ENCODE measurements at places on chromosomes 16 and 17.

- peak; percentile 52 for DNase-seq
Measured at GRCh38 chr16:12340151-12340733, 363.7 kb downstream of the SNX29 start.

GRCh38 chr16:78163772-78164670 is 64.6 kb downstream of the WWOX start:
- no peak for DNase-seq

- peak; percentile 13 for DNase-seq
Measured at GRCh38 chr17:28317966-28318758, 838 bp upstream of the TMEM97 start.

DNA sequence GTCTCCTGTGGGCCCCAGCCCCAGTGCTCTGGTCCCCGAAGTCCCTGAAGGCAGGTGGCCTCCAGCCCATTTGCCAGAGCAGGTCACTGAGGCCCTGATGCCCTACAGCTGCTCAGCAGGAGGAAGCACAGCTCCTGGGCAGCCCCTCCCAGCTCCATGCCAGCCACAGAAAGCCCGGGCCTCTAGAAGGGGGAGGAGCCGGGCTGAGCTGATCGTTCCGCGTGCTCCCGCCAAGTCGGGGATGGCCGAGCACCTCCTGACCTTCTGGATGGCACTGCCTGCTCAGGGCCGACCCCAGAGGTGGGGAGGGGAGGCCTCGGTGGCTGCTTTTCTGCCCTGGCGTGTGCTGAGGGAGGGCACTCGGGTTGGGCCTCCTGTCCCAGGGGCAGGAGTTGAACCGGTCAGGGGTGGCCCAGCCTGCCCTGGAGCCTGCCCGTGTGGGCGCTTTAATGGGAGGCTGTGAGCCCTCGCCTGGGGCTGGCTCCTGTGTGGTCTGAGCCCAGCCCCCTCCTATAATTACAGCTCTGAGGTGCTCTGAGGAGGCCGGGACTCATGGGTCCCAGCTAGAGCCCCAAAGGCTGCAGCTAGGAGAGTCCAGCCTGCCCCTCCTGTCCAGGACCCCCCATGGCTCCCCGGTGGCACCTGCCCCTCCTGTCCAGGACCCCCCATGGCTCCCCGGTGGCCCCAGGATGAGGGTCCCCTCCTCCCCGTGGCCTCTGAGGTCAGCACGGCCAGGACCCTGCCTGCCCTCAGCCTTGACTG is 29.7 kb downstream of the ZFPM1 start:
- DNase-seq: no peak

- no peak for DNase-seq
Measured at GRCh38 chr17:66387392-66387981, 85.1 kb downstream of the PRKCA start.

- DNase-seq: no peak
Measured at GRCh38 chr17:57355090-57355859, 99.0 kb downstream of the MSI2 start.

GRCh38 chr16:78298986-78299385 is 199.5 kb downstream of the WWOX start:
- no peak for DNase-seq

- DNase-seq: no peak
Measured at GRCh38 chr17:41420134-41420533, 4.3 kb downstream of the KRT37 start.

GRCh38 chr16:55672471-55672870 is 16.7 kb downstream of the SLC6A2 start:
- DNase-seq: no peak

DNA sequence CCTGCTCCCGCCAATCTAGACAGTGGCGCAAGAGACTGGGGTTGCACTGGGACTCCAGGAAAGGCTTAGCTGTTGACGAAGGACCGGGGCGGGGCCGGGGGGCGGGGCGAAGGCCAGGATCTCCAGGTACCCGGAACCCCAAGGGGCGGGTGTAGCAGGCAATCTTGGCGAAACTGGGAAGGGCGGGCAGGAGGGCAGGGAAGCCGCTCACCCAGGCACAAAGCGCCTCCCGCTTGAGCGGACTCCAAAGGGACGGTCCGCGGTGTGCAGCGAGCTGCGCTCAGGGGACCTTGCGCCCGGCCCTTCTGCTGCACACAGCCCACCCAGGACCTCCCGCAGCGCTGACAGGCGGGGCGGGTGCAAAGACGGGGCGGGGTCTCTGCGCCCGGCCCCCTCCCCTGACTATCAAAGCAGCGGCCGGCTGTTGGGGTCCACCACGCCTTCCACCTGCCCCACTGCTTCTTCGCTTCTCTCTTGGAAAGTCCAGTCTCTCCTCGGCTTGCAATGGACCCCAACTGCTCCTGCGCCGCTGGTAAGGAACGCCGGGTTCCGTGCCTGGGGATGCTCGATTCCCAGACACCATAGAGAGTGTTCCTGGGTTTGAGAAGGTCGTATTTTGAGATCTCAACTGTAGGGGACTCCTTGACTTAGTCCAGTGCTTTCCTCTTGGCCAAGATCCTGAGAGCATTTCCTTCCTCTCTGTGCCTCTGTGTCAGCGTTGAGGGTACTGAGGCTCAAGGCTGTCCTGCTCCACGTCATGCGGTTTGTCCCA is at the start of gene MT1F:
Gene MT1F (plus strand): TSS at position 405 of the 772 bp plus-strand sequence. CDS start 100 bp downstream, at position 505.
- DNase-seq: peak; percentile 82

DNA sequence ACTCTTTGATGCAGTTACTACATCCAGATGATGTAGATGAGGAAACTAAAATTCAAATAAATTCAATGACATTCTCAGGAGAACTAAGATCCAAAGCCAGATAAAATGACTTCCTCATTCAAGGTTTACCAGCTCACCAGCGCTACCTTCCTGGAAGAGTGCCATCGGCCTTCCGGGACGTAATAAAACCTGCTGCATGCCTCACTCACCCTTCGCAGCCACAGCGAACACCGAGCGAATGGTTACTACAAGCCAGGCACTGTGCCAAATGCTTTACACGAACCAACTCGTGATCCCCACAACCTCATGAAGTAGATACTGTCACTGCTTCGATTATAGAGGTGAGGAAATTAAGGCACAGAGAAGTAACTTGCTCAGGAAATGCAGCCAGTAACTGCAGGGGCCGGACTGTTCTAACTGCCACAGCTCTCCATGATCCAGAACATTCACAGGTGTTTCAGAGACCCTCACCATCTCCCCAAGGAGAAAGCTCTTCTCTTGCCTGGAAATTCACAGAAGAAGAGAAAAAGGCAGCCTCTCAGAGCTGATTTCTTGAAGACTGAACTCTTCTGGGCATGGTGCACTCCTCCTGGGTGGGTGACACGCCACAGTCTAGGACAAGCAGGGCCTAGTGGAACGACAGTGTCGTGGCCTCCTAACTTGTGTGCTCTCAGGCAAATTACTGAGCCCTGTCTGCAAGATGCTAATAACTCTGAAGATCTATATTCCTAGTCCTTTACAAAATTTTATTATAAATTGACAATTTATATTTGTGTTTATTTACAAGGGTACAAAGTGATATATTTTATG is 46.8 kb downstream of the HIC1 start:
- peak; percentile 79 for DNase-seq

DNA sequence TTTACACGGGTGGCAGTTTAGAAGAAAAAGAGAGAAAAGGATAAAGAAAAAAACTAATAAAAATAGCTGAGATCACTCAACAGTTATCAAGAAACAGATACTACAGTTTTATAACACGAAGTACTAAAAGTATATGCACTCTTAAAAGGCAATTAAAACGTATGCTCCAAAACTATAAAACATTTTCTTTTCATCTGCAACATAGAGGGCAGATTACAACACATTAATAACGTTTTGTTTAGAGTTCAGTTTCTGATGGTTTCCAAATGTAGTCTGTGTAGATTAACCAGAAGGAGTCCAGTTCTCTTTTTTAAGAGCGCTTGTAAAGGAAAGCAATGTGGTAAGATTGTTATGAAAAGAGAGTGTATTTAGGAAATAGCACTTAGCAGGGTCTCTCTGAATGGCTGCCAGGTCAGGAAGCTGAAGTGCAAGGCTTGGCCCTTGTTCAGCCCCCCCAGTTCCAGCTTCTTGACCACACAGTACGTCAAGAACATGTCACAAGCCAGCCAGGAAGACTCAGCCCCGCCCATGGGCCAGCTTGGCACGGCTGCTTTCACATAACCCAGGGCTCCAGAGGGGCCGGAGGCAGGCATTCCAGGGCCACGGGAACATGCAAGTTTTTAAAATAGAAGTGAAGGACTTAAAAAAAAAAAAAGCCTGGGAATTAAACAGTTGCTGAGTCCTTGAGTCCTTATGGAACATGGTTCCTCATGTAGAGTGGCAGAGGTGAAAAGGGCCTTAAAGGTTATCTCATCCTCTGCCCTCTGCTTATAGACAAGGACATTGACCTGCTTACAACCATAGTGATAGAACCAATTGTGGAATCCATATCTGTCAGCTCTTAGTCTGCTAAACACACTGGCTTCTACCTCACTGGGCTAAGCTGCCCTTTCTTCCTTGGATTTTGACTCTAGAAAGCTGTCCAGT is 147.4 kb upstream of the TBX2 start:
- no peak for DNase-seq

DNA sequence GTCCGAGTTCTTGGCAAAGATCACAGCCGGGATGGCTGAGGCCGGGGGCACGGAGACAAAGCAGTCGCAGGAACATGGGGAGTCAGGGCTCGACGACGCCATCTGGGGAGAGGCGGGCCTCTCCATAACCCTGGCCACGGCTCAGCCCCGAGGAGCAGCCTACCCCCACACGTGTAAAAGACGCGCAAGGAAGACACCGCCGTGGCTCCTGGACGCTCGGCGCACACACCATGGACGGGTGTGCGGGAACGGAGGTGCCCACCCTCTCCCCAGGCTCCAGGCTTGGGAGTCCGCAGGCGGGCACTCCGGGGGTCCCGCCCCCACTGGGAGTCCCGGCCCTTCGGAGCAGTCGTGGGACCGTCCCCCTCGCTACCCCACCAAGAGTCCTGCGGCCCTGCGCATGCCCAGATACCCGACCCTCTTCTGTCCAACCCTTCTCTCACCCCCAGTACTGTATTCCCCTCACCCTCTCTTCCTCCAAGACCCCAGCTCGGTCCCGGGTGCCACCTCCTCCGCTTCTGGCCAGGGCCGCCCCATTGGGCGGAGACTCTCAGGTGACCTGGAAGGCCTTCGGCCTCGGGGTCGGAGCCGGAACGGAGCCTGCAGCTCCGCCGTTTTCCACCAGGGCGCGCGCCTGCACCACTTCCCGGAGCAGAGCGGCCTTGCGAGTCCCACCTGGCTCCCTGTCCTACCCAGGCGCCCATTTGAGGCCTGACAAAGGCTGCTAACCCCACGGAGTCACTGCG is at the start of gene SCRN2:
Gene SCRN2 (minus strand): TSS at position 532 of the 746 bp plus-strand sequence. CDS start 430 bp downstream, at position 102.
- peak; percentile 92 for DNase-seq

GRCh38 chr16:660132-660458 is 7.8 kb upstream of the RHOT2 start:
- DNase-seq: no peak

- DNase-seq: no peak
Measured at GRCh38 chr17:66281661-66282369, 20.6 kb upstream of the PRKCA start.

- no peak for DNase-seq
Measured at GRCh38 chr17:74543406-74543805, 2.5 kb downstream of the CD300C start.

GRCh38 chr17:19723964-19724363 is 7.6 kb upstream of the SLC47A2 start:
- no peak for DNase-seq

- no peak for DNase-seq
Measured at GRCh38 chr16:49014277-49015224, 267.1 kb downstream of the CBLN1 start.

- DNase-seq: no peak
Measured at GRCh38 chr16:52073024-52073423, 473.9 kb downstream of the TOX3 start.

DNA sequence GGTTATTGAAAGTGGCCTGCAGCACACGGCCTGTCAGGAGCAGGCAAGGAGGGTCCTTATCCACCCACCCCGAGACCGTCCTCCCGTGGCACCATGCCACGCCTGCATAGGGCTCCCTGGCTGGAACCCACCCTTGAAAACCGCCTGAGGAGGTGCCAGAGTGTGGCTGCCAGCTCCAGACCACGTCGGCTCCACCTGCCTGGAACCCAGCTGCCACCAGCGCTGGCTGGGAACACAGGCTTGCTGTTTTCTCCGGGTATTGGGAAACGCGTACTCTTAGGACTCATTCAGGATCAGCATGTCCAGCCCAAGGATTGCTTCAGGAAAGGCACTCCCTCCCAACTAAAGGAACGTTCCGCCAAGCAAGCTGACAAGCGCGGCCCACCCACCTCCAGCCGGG is 6.7 kb downstream of the ARL16 start:
- DNase-seq: no peak

GRCh38 chr17:79981090-79981489 is 54.6 kb downstream of the TBC1D16 start:
- DNase-seq: no peak

DNA sequence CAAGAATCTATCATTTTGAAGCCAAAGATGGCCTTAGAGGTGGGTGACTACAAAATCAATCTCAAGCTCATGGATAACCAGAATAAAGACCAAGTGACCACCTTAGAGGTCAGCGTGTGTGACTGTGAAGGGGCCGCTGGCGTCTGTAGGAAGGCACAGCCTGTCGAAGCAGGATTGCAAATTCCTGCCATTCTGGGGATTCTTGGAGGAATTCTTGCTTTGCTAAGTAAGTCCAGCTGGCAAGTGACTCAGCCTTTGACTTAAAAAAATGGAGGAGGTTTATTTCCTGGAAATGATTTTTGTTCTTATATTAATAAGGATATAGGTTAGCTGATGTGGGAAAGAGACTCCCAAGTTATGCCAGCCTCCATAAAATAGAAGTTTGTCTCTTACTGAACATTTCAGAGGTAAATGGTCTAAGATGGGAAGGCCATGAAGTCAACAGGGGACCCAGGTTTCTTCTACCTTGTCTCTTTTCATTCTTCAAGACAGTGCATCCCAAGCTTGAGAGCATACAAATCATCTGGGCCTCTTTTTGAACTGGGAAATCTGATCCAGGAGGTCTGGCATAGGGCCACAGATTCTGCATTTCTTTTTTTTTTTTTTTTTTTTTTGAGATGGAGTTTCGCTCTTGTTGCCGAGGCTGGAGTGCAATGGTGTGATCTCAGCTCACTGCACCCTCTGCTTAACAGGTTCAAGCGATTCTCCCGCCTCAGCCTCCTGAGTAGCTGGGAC is 19.8 kb upstream of the TANGO6 start:
- DNase-seq: no peak

DNA sequence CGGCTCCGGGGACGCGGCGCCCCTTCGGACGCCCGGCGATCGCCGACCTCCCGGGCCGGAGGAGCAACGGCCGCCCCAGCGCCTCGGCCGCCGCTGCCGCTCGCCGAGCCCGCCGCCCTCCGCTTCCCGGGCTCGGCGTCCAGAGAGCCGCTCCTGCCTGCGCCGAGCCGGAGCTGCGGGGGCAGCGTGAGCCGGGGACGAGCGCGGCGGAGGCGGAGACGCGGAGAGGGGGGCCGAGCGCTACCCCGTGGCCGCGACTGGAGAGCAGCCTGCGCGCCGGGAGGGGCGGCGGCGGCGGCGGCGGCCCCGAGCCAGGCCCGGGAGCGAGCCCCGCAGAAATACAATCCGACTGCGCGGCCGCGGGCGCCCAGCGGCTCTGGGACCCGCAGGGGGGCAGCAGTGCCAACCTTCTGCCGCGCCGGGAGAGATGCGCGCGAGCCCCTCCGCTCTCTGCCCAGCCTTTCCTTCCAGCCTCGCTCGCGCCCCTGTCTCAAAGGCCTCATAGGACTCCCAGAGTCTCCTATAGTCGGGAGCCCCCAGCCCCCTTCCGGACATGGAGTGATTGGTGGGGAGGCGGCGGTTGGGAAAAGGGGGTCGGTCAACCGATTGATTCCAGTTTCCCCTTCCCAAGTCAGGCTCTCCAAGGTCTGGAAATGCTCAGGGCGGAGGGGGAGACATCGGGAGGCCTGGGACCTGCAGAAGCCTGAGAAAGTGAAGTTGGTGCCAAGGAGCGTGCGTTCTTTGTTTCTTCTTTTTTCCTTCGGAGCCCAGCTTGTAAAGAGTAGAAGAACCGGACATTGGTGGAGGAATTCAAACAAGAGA is 1.0 kb upstream of the SDK2 start:
- peak; percentile 60 for DNase-seq
